ENCODE measurements at places on chromosomes 4 and X.
A peak's percentile ranks its signal among the peaks of the same experiment; 100 is the strongest.

DNA sequence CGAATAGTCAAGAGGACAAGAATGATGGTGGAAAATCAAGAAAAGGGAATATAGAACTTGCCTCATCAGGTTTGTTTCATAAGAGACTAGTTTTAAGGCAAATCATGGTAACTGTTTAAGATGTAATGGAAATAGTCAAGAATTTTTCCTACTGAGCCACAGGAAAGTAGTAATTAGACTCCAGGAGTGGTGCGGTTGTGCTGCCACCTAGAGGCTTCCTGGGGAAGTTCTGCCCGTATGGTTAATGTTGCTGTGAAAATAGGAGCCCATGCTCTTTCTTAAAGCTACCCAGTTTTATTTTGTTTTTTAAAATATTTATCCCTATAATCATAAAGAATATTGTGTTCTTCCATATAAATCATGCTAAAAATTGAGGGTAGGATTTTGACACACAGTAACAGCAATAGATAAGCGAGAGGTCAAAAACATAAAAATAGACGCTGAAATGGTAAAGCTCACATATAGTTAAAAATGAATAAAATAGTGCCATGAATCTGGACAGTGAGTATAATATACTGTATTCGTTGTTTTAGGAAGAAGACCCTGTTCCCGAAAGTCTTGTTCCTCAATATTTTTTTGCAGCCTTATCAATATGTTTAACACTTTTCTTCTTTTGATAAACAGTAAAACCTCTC, 87.0 kb downstream of the PHOX2B start:
- peak; percentile 69 for DNase-seq

GRCh38 chr4:56085275-56085674, 136.5 kb downstream of the CEP135 start:
- DNase-seq: no peak

GRCh38 chr4:170990989-170991589, 822.1 kb upstream of the GALNTL6 start:
- peak; percentile 59 for DNase-seq

DNA sequence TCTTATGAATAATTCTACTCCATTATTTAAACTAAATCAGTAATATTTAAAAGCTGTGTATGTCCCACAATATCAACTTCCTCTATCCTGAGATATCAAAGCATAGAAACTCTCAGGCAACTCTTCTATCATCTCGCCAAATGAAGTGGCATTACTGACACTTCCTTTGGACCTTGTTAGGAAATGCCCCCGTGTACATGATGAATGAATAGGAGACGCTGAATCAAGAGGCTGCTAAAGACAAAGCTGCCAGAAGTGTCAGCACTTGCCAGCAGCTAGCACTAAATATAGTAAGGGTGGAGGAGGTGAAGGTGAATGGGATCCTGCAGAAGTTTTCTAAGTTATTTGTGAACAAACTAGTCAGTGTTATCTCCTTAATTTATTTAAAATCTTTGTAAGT, 99.5 kb upstream of the BLTP1 start:
- no peak for DNase-seq

DNA sequence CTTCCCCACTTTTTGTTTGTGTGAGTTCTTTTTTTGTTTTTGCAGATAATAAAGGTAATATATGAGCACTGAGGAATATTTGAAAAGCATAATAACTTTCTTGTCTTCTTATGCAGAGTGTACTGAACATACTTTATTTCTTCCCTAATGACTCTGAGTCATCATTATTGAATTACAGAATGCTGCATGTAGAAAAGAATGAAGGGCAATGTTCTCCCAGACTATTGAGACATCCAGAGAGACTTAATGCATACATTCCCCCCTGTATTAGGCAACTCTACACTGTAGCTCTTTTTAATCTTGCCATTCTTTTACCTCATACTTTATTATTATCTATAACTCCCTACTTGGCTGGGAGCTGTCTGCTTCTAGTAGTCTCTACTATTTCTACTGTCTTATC, 240.5 kb upstream of the ANKRD50 start:
- no peak for DNase-seq

- DNase-seq: no peak
These were observed 901.8 kb downstream of the GLUD2 start for GRCh38 chrX:121949041-121949760.

- DNase-seq: no peak
These were observed 735.7 kb upstream of the INTU start for GRCh38 chr4:126897038-126897437.

DNA sequence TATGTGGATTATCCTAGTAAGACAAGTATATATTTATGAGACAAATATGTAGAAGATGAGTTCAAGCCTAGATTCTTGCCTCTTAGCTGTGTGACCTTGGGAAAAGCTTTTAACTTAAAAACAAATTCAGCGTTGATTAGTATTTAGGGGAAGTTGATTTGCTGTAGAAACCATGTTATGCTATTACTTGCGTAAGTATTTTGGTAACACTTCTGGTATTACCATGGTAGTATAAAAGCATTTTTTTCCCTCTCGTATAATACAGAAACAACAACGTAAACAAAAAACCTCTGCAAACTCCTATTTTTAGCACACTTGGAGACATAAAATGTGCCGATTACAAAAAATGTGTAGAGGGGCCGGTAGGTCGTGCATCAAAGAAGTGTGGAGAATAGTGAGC, 33.2 kb downstream of the STAG2 start:
- DNase-seq: no peak

- DNase-seq: no peak
These were observed 1.4 kb upstream of the EMCN start for GRCh38 chr4:100519205-100519604.

- no peak for DNase-seq
These were observed 43.2 kb downstream of the SCFD2 start for GRCh38 chr4:53322696-53323095.

All from D341Med (cell line).